ENCODE measurements at places on chromosomes 2 and 18.

GRCh38 chr2:128622955-128623620 lies 304.4 kb upstream of the HS6ST1 start:
- DNase-seq: no peak

DNA sequence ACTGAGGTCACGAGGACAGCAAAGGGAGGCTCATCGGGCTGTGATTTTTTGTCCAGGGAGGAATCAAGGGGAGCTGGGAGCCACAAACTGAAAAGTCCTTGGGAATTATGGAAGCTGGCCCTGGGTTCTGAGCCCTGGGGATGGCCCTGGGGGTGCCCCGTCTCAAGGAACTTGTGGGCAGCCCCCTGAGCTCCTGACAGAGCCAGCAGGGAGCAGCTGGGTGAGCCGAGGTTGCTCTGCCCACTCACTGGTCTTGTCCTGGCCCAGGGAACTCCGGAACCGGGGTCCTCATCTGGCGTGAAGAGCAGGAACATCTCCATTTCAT lies 61.3 kb upstream of the HDAC4 start:
- no peak for DNase-seq

DNA sequence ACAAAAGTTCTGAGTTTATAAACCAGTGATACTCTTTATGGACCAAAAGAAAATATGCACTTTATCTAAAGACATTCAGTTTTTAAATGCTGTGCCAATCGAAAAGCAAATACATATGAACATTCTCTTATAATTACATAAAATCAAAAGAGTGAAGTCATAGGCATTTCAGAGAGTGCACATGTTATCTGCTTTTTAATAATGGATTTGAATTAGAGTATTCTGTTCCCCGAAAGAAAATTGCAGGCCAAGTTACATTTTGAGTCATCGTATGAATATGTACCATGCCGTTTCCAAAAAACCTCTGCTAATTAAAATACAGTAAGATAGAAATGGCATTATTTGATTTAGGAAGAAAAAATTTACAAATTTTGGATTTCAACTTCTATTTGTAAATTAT lies 565.7 kb downstream of the ZEB2 start:
- no peak for DNase-seq

DNA sequence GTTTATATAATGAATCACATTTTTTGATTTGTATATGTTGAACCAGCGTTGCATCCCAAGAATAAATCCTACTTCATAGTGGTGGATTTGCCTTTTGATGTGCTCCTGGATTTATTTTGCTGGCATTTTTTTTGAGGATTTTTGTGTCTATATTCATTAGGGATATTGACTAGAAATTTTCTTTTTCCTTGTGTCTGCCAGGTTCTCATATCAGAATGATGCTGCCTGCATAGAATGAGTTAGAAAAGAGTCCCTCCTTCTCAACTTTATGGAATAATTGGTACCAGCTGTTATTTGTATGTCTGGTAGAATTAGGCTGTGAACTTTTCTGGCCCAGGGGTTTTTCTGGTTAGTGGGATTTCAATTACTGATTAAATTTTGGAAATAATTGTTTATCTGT lies 457.4 kb upstream of the DSEL start:
- DNase-seq: no peak

DNA sequence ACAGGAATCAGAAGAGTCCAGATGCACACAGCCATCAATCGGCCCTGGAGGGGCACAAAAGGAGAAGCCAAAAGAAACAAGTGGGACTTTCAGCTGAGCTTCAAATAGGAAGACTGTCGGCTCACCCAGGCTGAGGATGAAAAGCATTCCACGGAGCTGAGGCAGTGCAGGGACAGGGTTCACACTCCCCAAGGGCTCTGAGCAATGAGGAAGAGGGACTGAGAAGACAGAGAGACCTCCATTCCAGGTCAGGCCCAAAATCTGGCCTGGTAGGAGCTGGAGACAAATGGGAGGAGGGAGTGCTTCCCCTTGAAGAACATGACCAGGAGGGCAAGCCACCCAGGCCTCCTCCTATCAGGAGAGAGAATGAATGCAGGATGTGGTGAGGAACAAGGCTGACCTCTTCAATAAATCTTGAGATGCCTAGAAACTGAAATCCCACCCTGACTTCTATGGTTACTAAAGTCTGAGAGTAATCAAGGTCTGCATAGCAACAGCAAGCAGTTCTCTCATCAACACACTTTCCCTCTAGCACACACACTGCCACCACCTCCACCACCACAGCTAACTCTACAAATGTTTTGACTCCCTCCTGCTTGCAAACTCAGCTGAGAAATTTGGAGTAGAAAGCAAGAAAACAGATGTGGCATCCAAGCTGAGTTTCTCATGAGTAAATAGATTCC lies 434.4 kb downstream of the TNS1 start:
- no peak for DNase-seq

DNA sequence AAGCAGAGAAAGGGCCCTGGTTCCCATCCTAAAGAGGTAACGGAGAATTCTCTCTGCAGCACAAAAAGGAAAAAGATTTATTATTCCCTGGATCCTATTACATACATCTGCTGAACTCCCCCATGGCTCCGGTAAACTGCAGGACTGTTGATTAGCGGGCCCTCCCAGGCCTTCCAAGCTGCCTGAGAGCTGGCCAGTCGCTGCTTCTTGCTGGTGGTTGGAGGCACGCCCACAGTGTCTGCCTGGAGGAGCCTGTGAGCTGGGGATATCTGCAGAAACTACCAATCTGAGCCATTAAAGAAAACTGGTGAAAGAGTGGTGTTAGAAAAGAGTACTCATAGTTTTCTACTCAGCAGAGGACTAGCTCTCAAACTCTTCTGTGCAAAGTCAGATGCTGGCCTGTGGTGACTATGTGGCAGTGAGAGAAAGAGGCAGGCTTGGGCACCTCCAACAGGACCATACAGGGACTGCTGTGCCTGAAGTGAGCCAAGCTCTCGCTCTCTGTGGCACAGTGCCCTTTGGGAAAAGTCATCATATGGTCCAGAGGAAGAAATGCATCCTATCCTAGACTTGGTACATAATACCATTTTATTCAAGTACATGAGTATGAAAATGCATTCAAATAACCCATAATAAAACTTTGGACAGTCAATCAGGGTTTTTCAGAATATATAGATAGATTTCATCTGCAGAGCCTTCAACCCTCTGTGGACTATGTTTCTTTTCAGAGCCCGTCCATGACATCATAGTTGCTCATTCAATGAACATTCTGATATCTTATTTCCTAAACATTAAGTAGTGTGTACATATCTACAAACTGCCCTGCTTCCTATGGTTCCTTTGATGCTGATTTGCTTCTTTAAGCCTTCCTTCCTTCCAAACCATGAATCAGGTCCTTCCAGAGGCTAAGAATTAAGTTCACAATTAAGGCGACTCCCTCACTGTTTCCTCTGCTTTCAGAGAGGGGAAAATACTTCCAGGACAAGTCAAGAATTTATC lies 242.0 kb upstream of the LYPD1 start:
- no peak for DNase-seq

GRCh38 chr2:212994976-212995375 lies 156.4 kb downstream of the IKZF2 start:
- DNase-seq: no peak

DNA sequence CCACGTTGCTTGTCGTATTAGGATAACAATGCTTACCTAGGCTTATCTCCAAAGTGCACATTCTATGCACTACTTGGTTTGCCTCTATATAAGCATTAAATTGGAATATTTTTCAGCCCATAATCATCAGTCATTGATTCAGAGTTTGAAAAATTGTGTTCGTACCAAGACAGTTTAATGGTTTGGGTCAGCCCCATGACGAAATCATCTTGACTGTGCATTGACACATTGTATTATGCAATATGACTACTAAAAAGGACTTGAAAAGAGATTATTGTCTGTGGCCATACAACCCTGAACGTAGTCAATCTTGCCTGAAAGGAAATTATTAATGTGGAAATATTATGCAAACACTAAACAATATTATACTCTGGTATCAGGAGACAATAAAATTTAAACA lies 141.3 kb downstream of the EML6 start:
- DNase-seq: no peak

DNA sequence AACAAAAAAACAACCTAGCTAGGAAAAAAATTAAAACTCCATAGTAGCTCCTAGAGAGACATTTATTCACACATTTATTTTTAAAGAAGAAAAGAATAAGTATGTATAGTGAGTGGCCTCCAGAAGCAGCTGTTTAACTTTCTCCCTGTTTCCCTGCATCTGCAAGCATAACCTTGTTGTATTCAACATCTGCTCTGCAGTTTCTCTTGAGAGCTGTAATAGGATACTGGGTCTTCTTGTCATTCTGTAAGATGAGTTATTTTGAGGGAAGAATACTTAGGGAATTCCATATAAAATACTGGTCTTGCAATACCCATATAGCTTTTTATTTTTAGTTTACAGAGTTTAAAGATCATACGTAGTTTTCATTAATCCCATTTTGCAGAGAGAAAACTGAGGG lies 246.6 kb downstream of the LRRTM1 start:
- no peak for DNase-seq

- DNase-seq: no peak
Measured at GRCh38 chr2:191363267-191363666, 118.1 kb downstream of the MYO1B start.

DNA sequence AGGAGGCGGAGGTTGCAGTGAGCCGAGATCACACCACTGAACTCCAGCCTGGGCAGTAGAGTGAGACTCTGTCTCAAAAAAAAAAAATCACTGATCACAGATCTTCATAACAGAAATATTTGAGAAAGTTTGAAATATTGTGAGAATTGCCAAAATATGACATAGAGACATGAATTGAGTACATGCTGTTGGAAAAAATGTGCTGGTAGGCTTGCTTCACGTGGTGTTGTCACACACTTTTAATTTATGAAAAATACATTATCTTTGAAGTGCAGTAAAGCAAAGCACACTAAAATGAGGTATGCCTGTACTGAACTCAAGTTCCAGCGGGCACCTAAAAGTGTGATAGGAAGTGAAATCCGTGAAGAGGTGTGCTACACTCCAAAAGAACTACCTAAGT lies 152.6 kb downstream of the TMEFF2 start:
- no peak for DNase-seq

DNA sequence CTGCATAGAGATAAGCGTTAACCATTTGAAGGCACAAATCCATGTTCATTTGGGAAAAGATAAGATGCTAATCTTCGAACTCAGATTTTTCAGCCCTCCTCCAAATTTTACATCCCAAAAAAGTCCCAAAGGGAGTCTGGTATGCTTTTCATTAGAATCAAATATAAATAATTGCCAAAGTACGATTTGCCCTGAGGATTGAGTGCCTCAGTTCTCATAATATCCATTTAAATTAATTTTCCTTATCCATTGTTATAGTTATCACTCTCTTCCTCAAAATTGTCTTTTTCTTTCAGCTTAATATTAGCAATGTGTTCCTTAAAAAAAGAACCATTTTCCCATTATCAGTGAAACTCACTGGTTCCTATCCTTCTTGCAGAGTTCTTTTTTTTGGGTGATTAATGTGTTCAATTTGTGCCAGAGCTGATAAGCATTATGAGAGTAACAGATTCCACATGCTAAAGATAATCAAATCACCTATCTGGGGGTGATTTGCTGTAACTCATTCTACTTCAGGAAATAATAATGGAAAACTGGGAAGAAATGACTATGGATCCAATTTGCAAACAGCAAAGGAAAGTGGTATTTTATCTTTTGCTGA lies 686 bp downstream of the HNMT start:
- no peak for DNase-seq

GRCh38 chr2:100888601-100889000 lies 68.7 kb downstream of the NPAS2 start:
- DNase-seq: no peak

GRCh38 chr2:175690113-175690837 lies 311.8 kb downstream of the LNPK start:
- DNase-seq: no peak

DNA sequence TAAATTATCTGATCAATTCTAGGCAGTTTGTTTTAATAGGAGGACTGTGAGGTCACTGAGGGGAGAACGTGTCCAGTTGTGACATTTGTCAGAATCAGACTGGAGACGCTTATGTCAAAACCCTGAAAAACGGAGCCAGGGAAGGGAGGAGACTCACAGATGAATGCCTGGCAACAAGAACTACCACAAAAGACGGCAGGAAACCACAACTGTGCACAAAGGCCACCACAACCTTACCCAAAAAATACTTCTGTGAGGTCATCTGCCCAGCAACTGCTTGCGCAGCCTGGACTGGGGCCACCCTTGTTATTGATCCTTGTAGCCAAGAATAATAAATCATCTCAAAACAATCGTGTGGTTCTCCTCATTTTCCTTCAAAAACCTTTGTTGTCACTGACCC lies 173.0 kb upstream of the ALKAL2 start:
- DNase-seq: no peak

GRCh38 chr2:30421026-30421603 lies 25.9 kb upstream of the LCLAT1 start:
- no peak for DNase-seq

- no peak for DNase-seq
Measured at GRCh38 chr2:34372967-34373366, 773.9 kb upstream of the FAM98A start.

DNA sequence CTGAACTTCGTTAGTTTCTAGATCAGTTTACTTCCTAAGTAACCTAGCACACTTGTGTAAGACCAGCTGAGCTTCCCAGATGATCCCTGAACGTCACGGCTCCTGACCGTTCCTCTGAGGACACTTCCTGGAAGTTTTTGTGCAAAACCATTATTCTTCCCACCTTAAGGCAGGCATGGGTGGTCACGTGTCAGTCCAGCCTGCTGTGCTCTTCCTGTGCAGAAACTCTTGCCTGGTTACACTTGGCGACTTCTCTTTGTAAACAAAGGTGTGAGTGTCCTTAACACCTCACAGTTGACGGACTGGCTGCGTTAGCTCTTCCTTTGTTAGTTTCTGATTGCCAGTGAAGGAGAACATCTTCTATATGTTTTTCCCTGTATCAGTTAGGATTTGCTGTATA lies 118.3 kb downstream of the SH3RF3 start:
- no peak for DNase-seq

DNA sequence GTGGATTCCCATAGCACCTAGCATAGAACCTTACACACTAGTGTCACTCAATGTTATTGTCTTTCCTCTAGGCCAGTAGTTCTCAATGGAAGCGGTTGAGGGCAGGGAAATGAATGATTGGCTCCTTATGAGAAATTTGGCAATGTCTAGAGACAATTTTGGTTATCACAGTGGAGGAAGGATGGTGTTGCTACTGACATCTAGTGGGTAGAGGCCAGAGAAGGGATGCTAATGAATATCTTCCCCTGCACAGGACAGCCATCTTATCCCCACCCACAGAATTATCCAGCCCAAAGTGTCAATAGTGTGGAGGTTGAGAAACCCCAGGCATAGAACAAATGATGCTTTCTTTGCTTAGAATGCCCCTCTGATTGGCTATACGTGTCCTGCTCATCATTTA lies 15.8 kb downstream of the C18orf63 start:
- no peak for DNase-seq

DNA sequence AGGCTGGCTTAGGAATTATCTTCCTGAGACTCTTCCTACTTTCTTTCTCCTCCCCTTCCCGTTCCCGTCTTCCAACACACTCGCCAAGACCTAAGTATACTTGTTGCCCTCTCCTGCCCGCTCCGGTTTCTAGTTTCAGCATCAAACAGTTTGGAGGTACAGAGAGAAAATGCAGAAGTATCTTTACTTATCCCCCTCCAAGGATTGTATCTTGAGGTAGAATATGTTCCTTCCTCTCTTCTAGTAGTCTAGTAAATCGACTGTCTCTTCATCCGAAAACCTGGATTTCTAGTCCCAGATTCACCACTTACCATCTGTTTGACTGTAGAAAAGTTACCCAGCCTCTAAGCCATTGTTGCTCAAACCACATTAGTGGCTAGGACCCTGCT lies 755 bp downstream of the EIF4E2 start:
- no peak for DNase-seq

GRCh38 chr2:221554769-221555493 lies 17.2 kb downstream of the EPHA4 start:
- DNase-seq: no peak

GRCh38 chr2:67108231-67108630 lies 288.9 kb upstream of the ETAA1 start:
- DNase-seq: no peak

All from activated B cell treated with CpG ODN at 0.5 μM for 24 hours (primary cell).